Epithelial cell of prostate (primary cell): ENCODE measurements at places on chromosomes 11 and 22.

GRCh38 chr11:100984668-100985067 lies 144.9 kb downstream of the PGR start:
- DNase-seq: no peak

DNA sequence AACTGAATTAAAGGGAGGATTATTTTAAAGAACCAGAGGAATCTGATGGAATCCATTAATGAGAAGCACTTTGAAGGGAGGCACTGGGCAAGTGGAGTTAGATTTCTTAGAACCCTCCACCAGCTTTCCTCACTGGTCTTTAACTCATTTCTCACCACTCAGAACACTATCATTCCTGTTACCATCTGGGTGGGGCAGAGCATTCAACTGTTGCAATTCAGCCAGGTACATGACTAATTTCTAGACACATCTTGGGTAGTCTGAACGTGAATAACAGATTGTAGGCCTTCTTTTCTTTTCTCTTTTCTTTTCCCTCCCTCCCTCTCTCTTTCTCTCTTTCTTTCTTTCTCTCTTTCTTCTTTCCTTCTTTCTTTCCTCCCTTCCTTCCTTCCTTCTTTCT lies 15.5 kb upstream of the MMP1 start:
- DNase-seq: no peak

DNA sequence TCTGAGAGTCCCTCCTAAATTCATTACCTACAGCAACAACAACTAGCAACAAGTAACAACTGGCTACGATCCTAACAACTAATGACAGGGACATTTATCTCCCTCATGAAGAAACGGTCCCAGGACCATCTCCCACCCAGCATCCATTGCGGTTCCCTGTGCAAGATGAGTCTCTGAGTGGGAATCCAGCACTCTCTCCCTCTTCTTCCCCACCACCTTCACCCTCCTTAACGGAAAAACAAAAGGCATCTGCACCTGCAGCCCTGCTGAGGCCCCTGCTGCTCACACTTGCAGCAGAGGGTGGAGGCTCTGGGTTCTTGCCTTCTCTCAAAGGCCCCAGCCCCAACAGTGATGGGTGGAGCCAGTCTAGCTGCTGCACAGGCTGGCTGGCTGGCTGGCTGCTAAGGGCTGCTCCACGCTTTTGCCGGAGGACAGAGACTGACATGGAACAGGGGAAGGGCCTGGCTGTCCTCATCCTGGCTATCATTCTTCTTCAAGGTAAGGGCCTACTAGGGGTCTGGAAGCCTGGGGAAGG lies at the start of gene CD3G:
CD3G (plus strand) TSS at position 364 of the 535 bp plus-strand sequence; CDS start at position 444, 80 bp downstream.
- no peak for DNase-seq

GRCh38 chr11:19365743-19366410 lies 125.1 kb upstream of the E2F8 start:
- no peak for DNase-seq

- DNase-seq: no peak
Observed at GRCh38 chr11:4826425-4826824, 5.3 kb downstream of the OR51F2 start.

DNA sequence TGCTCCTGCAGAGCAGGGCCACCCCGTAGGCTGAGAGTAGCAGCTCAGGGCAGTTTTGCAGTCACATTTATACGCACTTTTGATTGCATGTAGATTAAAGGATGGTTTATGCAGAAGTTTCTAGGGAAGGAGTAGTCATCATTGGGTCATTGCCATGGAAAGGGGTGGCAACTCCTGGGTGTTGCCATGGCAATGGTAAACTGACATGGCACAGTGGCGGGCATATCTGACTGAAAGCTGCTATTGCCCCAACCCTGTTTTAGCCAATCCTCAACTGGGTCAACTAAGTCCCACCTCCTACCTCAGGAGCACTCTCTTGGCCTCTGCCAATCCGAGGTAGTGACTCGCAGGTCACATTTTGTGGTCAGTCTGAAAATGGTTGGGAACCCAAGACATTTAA lies 2.4 kb upstream of the ARSA start:
- no peak for DNase-seq

DNA sequence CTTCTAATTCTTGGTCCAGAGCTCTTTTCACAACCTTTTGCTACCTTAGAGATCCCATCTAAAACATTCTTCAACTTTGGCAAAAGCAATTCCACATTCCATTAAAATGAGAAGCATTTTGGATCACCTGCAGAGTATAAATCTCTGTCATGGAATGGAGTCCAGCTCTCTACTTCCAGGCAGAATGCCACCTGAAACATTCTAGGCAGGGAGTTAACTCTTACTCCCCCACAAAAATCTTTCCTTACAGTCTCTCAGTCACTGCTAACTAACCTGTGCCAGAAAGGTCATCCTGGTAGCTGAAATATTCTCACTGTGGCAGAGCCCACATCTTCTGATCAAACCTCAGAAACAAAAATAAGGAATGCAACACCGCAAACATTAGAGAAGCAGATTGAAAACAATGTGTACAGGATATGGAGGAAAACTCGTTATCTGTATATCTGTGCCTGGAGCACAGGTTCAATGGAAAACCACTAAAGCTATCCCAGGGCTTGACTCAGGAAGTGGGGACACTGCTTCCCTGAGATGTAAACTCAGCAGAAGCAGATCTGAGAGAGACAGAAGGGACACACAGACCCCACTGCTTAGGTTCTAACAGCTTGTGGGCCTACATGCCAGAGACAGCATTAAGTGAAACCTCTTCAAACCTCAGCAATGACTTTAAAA lies 78.9 kb downstream of the KCNC1 start:
- no peak for DNase-seq

GRCh38 chr11:26247340-26247739 lies 84.6 kb upstream of the ANO3 start:
- DNase-seq: no peak

GRCh38 chr11:73579641-73580434 lies 18.1 kb downstream of the FAM168A start:
- no peak for DNase-seq

GRCh38 chr22:22666307-22667091 lies 22.1 kb downstream of the GGTLC2 start:
- no peak for DNase-seq

DNA sequence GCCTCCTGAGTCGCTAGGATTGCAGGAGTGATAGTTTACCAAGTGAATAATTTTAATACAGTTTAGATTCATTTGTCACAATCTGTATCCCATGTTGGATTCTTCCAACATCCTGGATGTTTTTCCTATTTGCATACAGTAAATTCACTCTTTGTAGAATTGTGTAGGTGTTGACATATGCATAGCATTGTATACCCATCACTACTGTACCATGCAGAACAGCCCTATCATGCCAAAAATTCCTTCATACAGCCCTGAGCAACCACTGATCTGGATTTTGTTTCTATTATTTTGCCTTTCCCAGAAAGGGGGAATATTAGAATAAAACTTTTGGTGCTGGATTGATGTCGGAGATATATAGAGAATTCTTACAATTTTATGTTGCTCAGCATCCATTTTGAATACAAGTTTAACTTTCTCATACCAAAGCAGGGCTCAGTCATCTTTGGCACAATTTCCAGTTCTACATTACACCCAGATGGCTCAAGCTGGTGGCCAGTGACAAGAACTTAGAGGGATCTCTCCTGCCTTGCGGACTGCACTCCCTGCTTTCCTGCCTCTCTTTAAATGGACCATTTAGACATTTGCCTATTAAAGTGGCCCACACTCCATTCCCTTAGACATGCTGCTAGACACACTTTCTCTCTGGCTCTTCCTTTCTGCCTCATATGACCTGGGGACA lies 45.4 kb upstream of the CFAP300 start:
- no peak for DNase-seq

DNA sequence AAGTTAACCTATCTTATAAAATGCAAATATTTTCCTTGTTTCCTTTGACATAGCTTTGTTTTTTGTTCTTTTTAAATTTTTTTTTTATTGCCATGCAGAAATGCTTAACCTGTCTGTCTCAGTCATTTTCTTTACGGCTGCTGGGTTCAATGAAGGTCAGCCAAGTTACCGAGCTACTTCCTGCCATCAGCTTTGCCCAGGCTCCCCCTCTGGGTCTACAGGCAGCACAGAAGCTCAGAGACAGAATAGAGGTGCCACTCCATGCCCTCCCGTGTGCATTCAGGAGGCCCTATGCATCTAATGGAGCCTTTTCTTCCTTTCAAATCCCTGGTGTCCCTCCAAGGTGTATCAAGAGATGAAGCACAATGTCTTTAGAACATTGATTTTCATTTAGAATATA lies 411.0 kb upstream of the NARS2 start:
- no peak for DNase-seq

GRCh38 chr11:39777035-39777434 lies 1682.4 kb downstream of the LRRC4C start:
- no peak for DNase-seq

- DNase-seq: no peak
Observed at GRCh38 chr11:14539982-14540421, 19.8 kb upstream of the PSMA1 start.

- no peak for DNase-seq
Observed at GRCh38 chr11:78033040-78033439, 10.0 kb upstream of the KCTD14 start.

DNA sequence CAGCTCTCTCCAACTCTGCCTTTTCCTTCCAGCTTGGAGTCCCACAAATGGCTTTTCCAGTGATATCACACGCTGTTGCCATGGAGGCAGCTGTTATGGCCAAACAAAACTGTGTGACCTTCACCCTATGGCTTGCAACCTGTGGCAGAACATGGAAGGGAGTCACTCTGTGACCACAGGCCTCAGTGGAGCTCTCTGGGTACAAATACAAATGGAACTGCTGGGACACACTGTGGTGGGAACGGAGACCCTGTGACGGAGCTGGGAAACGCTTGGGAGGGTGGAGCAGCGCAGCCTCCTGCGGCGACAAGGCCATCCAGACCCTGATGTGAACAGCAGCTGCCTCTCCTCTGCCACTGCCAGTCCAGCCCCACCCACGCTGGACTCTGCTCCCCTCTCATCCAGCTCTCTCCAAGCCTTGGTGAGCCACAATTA lies 162.5 kb downstream of the ETS1 start:
- DNase-seq: no peak

DNA sequence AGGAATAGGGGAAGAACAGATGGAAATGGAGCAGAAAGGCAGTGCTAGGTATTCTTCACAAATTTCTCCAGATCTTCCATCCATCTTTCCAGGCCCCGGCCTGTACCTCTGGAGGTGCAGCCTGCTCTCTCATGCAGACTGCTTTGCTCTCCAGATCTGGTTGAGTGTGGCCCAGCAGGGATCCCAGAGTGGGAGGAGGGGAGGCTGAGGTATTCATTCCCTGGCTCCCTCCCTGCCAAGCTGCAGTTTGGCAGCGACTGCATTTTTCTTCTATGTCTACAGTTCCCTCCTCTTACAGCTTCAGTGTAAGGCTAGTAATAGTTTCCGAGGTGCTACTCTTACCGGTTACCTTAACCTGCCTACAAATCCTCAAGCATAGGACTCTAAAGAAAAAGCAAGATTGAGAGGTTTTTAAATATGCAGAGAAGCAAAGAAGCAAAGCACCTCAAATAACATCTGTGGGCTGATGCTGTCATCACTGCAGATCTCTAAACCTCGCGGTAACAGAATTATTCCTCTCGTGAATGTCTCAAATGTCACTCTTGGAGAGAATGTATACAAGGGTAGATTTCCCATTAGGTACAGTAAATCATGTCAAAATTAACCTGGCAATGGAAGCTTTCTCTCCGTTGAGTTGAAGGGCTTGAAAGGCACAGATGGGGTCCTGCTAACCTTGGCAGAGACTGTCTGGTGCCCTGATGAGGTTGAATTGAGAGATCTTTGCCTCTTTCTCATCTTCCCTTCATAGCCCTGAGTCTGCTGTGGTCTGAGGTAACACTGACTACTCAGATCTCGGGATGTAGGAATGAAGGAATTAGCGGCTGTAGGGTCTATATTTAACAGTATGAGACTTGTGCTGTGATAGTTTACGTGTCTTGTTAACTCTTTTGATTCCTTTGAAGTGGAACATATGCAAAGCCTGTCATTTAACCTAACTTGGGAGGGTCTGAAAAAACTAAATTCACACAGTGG lies 297.9 kb upstream of the C11orf87 start:
- DNase-seq: no peak

DNA sequence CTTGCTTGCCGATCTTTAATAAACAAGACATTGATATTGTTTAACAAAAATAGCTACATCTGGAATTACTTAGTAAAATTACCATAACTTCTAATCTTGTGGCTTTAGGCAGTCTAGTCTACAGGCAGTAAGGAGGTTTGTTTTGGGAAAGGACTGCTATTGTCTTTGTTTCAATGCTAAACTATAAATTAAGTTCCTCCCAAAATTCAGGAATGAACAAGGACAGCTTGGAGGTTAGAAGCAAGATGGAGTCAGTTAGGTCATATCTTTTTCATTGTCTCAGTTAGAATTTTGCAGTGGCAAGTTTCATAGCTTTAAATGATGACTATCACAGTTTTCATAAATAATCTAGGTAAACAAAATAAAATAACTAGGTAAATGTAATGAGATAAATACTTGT lies 36.1 kb upstream of the INCENP start:
- DNase-seq: no peak

DNA sequence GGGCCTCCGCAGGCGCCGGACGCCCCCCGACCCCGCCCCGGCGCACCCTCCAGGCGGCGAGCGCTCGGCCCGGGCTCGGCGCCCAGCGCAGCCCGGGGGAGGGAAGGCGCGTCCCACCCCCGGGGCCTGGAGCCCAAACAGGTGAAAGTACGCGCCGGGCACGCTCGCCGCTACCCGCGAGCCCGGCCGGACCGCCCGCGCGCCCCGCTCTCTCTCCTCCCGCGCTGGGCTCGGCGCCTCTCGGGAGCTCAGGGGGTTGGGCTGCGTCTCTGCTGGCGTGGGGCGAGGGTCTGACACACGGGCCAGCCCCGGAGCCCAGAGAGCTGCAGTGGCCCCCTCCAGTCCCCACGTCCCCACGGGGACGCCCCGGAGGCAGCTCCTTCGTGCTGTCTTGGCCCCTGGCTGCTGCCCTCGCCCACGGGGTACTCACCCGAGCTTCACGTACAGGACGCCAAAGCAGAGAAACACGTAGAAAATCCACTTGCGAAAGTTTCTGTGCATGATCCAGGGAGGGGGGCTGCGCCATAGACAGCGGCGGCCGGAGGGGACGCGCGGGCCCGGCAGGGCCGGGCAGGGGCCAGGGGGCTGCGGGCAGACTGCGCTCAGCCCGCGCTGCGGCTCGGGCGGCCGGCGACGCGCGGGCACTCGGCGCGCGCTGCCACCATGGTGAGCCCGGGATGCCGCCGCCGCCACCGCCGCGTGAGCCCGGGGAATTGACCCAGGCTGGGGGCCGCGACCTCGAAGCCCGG lies 534 bp downstream of the WNT7B start:
- DNase-seq: no peak
